NB4 (cell line): ENCODE measurements at places on chromosomes 6 and 20.

DNA sequence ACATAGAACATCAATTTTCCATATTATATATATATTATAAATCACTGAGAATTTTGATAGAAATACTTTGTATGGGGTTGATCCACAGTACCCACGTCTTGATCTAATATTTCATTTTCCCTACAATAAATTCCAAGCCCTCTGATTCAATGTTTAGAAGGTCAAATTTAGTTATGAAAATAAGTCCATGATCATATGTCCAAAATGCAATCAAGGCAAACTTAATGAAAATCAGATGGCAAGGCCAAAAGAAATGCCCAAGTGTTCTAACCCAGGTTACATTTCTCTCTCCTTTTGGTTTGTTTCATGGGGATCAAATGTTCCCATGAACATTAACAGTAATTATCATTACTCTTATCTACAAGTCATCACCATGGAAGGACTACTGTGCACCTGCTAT lies 203.8 kb downstream of the KIF16B start:
- no peak for DNase-seq

DNA sequence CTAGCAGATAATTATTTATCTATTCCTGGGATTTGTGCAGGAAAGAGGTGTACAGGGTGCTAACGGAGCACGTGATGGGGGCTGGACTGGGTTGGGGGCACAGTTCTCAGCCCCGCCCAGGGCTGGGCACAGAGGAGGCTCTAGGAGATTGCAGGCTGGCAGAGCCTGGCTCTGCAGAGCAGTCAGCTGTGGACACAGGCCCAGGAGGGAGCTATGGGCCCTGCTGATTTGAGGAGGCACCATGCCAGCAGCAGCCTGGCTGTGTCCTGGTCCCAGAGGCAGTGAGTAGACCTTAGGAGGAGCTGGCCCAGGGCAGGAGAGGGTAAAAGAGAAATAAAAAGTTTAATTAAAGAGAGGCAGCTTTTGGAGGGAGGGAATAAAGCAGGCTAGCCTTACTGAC lies 19.3 kb downstream of the MAFB start:
- no peak for DNase-seq

GRCh38 chr6:157763129-157763903 lies 59.7 kb upstream of the SNX9 start:
- DNase-seq = no peak

DNA sequence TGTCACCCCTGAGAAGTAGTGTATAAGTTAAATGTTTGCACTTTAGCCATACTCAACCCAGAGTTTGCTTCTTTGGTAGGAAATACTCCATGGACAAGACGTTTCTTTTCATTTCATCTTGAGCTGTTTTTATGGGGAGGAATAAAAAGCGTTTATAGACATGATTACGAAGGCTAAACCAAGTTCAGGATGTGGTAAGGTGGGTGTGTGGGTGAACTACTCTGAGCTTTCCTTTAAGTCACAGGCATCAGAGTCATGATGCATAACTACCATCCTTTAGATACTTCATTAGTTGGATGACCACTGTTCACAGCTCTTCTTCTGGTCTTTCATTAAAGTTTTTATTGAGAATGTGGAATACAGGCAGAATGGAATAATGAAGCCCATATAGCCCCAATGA lies 48.9 kb downstream of the EBF4 start:
- DNase-seq = peak; percentile 65

DNA sequence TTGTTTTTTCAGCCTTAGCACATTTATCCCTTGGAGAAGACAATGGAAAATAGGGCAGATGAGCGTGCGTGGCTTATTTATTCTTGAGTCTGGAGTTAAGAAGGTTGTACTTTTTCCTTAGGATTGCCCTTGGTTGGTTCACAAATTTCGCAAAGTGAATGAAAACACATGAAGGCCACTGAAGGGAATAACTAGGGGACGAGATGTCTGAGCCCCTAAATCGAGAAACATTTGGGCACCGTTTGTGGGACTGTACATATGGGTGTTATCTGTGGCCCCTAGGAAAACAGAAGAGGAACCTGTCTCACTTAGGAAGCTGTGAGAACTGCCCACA lies 19.4 kb upstream of the TRIM27 start:
- peak; percentile 37 for DNase-seq

- DNase-seq = no peak
These were observed 13.9 kb downstream of the NT5E start for GRCh38 chr6:85463621-85464259.

DNA sequence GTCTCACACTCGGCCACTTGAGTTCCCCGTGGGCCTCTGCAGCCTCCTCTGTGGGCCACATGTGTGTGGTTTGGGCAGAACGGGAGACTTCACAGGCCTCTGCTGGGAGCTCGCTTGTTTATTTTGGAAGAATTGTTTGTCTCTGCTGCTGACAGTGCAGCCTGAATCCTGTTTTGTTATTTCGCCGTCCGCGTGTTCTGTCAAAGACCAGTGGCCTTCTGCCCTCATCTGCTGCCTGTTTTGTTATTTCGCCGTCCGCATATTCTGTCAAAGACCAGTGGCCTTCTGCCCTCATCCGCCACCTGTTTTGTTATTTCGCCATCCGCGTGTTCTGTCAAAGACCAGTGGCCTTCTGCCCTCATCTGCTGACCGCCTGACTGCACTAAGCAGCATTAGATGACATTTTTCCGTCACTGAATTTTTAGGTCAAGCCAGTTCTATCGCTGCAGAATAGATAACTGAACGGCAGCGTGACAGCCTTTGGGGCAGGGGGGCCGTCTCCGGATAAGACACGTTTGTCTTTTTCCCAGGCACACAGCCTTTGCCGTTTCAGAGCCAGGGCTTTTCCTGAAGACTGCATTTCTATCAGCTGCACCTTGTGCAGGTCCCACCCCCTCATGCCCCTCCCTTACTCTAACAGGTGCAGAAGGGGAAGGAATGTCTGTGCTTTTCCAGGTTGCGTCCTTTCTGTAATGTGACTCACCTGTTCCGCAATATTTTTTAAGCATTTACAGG lies 158.5 kb upstream of the AFDN start:
- DNase-seq = no peak

GRCh38 chr6:82441047-82441855 lies 77.6 kb downstream of the TPBG start:
- no peak for DNase-seq

GRCh38 chr6:34616227-34616585 lies 60.1 kb upstream of the SPDEF start:
- no peak for DNase-seq

GRCh38 chr6:36679043-36679833 lies 724 bp downstream of the CDKN1A start:
- DNase-seq = peak; percentile 80

DNA sequence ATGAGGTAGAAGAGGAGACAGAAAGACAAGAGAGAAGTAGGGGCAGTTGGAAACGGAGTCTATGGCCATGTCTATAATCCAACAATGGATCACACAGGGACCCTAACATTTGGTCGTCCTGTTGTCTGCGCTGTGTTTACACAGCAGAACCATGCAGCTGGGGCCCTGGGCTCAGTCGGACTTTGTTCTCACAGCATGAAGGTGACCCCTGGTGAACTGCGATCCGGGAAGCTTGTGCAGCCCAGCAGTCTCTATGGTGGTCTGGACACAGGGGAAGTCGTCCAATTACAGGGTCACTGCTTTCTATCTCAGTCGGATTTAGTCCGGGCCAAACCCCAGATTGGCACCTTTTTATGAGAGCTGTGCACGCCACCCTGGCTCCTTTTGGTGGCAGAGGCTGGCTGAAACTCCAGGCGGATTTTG lies 153.6 kb downstream of the FOXA2 start:
- DNase-seq = no peak

DNA sequence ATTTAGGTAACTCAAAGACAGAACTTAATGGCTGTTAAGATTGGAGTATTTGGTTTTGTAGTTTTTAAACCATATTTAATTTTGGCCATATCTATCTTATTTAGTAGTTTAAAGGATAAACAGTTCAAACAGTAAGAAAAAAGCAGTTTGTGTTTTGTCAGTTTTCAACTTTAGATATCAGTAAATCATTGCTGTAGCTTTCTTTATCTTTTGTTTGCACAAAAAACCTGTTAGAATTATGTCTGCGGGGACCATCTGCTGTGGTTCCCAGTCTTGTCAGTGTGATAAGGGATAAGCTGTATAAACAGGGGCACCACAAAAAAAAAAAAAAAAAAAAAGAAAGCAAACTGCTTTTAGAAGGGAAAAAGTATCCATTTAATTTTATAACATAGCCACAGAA lies 40.9 kb downstream of the CDKAL1 start:
- DNase-seq = no peak

DNA sequence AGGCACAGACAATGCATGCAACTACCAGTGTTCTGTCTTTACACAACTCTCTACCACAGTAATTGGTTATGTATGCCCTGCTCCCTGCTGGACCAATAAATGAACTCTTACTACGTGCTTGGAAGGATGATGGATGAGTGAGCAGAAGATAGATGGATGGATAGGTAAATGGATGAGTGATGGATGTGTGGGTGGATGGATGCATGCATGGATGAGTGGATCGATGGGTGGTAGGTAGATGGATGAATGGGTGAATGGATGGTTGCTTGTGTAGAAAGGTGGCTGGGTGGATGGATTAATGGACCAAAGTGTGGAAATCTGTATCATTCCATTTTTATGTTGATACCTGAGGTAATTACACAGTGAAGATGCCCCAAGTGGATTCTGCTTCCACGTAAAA lies 10.1 kb upstream of the TRAM2 start:
- no peak for DNase-seq

DNA sequence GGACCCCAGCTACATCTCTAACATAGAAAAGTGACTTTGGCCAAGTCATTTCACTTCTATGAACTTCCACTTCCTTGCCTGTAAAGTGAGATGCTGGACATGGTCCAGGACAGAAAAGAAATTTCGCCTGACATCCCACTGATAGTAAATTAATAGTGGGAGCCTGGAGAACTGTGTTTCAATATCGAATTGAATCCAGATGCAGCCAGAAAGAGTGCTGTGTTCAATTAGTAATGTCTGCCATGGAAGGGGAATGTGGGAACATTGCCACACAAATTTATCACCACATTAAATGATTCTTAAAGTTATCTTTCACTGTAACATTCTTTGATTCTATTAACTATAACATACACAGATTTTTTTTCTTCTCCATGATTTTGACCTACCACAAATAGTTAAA lies 255.0 kb downstream of the HACE1 start:
- DNase-seq = no peak

GRCh38 chr20:35893942-35894341 lies 60.4 kb downstream of the SCAND1 start:
- no peak for DNase-seq

DNA sequence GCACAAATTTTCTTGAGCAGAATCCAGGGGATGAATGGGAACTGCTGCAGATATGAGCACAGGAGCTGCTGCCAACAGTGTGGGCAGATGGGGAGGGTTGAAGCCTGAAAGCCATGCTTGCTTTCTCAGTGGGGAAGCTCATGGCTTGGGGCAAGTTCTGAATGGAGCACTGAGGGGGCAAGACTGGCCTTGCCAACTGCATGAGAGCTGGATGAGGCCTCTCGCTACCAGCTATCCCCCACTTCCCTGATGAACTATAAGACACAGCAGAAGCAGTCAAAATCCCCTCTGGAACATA lies 28.3 kb downstream of the TREM1 start:
- DNase-seq = no peak

- no peak for DNase-seq
These were observed 66.7 kb upstream of the TSHZ2 start for GRCh38 chr20:52905241-52905994.

DNA sequence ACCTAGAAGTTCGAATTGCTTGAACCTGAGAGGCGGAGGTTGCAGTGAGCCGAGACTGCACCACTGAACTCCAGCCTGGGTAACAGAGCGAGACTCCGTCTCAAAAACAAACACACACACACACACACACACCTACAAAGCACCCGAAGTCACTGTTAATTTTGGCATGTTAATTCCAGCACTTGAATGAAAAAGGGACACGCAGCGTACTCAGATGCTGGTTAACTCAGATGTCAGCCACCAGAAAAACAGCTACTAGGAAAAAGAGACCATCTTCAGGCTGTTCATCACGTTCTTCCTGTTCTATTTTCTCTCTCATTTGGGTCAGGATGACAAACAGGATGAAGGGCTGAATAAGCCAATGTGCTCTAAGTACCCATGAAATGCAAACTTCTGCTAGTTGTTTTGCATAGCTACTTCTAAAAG lies 46.9 kb downstream of the BLOC1S5 start:
- no peak for DNase-seq

DNA sequence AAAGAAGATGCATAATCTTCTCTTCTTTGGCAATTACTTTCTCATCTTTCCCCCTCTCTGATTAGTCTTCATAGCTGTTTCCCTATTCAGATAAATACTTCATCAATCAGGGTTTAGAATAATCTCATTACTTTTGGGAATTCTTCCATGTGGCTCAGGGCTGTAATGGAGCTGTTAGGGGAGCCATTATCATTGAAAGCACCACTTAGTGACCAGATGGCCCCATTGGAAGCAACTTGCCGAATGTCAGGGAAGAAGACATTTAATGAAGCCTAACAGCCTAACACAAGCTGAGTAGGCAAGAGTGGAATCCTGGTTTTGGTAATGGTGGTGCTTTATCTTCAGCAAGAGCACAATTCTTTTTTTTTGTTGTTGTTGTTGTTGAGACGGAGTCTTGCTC lies 45.0 kb downstream of the TIAM2 start:
- DNase-seq = no peak

GRCh38 chr20:63679799-63680305 lies 16.6 kb upstream of the TNFRSF6B start:
- no peak for DNase-seq

DNA sequence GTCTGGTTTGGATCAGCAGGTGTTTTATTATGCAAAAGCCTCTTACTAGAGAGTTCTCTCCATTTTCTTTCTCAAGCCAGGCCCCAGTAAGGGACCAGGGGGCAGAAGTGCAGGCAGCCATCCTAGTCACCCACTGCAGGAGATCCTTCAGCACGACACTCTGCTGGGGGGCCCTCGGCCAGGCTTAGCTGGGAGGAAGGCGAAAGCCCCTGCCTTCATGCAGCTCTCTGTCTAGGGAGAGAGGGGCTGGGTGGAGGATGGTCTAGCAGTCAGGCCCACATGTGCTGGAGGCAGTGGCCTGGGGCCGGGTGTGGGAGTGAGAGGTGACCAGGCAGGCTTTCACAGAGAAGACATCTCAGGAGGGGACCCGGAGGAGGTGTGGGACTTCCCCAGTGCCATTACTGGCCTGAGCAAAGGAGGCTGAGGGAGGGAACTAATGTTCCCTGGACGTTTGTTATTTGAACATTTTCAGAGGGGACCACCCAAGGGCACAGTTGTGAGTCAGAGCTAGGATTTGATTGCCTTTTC lies 33.5 kb upstream of the VSTM2L start:
- DNase-seq = no peak
